Breast epithelium (tissue), 4 donors: ENCODE measurements at places on chromosomes 5 and 9. TPM values are rescaled to one million over a fixed set of nuclear protein-coding genes. Genes with fewer than 3 reads are reported as not detected.
A peak's percentile ranks its signal among the peaks of the same experiment; 100 is the strongest.

DMGDH gene
- 2.9 TPM for total RNA-seq

GRCh38 chr5:91420879-91421278 is 37.8 kb upstream of the ARRDC3 start:
- H3K4me3 ChIP-seq, result no peak overlapping the region
- no peaks in the 10 kb centered on the region for H3K27me3 ChIP-seq
- DNase-seq, result no peak
- no peaks in the 10 kb centered on the region for H3K36me3 ChIP-seq

GRCh38 chr9:36985061-36985768 is 48.9 kb downstream of the PAX5 start:
- no peaks in the 10 kb centered on the region for H3K4me1 ChIP-seq
- no peaks in the 10 kb centered on the region for H3K27me3 ChIP-seq
- H3K36me3 ChIP-seq, result no peaks in the 10 kb centered on the region
- no peak overlapping the region for H3K27ac ChIP-seq

TOR4A gene
- 5.4 TPM for total RNA-seq

DNA sequence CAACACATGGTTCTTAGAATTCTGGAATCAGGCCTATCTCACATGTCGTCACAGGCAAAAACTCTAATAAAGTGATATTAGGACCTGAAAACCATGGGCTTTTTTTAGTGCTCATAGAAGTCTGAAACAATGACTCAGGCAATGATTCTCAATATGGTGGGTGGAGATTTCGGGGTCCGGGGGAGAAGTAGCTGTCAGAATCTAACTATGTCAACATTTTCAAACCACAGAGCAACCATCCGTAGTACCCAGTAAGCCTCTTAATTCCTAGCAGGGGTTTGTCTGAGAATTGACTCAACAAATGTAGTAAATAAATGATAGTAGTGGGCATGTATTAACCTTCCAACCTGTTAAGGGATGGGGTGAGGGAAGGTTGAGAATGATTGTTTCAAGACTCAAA is 2.6 kb downstream of the AMACR start:
- no peaks in the 10 kb centered on the region for H3K27me3 ChIP-seq
- no peak overlapping the region for H3K27ac ChIP-seq
- H3K4me1 ChIP-seq, result no peaks in the 10 kb centered on the region
- no peak overlapping the region for H3K4me3 ChIP-seq
- DNase-seq, result no peak

CCL27 gene
- not detected for total RNA-seq

FAM78A gene
- 3.7 TPM for total RNA-seq

DNA sequence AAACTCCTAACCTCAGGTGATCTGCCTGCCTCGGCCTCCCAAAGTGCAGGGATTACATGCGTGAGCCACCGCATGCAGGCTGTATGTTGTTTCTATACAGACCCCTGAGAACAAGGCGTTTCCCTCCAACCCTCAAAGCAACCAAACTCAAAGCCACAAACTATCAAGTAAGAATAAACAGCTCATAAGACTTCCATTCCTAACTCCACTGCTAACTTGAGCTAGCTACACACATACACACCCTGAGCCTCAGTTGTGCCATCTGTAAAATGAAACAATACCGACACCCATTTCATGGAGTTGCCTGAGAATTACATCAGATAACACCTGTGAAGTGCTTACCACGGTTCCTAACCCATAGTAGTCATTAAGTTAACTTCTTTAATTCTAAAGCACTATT is 70.8 kb downstream of the SERINC5 start:
- peaks cover 32% of the 10 kb centered on the region for H3K4me1 ChIP-seq
- H3K27me3 ChIP-seq, result no peaks in the 10 kb centered on the region
- H3K4me3 ChIP-seq, result no peak overlapping the region
- DNase-seq, result no peak
- peak overlapping the region; percentile 29 for H3K27ac ChIP-seq

- H3K27me3 ChIP-seq, result no peaks in the 10 kb centered on the region
- no peaks in the 10 kb centered on the region for H3K36me3 ChIP-seq
- no peak overlapping the region for H3K4me3 ChIP-seq
- H3K4me1 ChIP-seq, result no peaks in the 10 kb centered on the region
- peak; percentile 26 for DNase-seq
Observed at GRCh38 chr9:108271646-108272348, 584.0 kb downstream of the ACTL7B start.
